ENCODE measurements at places on chromosomes 11 and 22.

DNA sequence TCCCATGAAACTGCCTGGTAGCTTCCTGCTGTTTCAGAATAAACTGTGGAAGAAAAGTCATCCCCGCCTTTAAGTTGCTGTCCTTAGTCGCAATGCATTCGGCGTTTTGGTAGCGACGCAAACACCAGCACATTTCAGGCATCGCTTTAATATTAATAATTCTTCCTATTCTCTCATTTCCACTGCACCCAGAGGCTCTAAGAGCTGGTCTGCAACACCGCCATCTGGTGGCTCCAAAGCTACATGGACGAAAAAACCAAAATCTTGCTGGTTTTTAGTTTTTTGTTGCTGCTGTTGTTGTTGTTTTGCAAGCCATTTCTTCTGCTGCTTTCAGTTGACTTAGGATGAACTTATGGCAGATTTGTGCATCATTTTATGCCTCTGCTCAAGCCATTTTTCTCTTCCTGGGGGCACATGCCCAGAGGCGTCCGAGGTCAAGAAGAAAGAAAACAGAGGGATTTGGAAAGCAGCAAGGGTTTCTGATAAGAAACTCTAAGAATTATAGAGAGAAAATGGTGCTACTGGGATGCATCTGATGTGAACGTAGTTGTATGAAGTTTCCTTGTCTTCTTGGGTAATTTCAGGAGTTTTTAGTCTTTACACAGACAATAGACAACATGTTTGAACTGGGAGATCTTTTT lies 345.4 kb upstream of the KIRREL3 start:
- DNase-seq, result peak; percentile 39

GRCh38 chr11:32511926-32512325 lies 71.7 kb upstream of the EIF3M start:
- DNase-seq, result no peak

- DNase-seq, result no peak
Observed at GRCh38 chr22:20204311-20204710, 53.5 kb upstream of the CCDC188 start.

- DNase-seq, result peak; percentile 88
Observed at GRCh38 chr11:31986201-31986889, 104.5 kb upstream of the RCN1 start.

- no peak for DNase-seq
Observed at GRCh38 chr11:10943968-10944367, 86.1 kb upstream of the ZBED5 start.

DNA sequence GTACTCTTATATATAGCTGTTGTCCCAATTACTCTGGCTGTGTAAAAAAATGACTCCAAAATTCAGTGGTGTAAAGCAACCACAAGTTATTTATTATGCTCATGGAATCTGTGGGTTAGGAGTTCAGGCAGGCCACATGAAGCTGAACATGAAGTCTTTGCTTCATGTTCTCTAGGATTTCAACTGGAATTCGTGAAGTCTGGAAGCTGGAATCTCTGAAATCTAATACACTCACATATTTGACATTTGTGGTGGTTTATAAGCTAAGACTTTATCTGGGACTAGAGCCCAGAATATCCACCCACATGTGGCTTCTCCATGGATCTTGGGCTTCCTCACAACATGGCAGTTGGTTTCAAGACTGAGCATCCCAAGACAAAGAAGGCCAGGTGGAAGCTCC lies 430.6 kb downstream of the MIAT start:
- DNase-seq, result no peak

- DNase-seq, result no peak
Observed at GRCh38 chr11:101866619-101867491, 48.0 kb upstream of the CEP126 start.

DNA sequence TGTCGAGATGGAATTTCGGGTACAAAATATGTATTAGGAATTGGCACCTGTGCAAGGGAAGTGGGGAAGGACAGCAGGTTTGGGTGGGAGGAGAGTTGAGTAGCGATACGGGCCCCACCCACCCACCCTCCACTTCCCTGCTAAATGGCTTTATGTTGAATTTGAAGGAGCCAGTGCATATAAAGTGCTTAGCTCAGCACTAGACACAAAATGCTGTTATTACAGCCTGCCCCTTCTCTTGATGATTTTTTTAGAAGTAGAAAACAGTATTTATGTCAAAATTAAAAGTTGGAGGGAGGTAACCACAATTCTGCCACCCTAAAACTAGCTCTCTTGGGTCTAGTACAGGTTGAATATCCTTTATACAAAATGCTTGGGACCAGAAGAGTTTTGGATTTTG lies 59.3 kb upstream of the SUSD2 start:
- DNase-seq, result no peak

DNA sequence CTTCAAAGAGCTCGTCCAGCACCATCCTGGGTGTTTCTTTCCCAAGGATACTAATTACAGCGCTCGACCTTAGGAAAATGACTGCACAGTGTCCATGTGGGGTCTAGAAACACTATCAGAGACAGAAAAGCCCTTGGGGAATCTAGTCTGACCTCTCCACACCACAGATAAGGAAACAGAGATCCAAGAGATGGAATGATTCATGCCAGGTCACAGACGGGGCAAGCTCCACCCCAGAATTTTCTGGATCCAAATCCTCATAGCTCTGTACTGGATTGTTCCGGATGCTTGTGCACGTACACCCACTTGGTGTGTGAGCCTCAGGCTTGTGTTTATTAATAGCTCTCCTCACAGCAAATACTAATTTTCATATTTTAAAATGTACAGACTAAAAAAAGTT lies 11.3 kb downstream of the ABTB2 start:
- DNase-seq, result no peak

DNA sequence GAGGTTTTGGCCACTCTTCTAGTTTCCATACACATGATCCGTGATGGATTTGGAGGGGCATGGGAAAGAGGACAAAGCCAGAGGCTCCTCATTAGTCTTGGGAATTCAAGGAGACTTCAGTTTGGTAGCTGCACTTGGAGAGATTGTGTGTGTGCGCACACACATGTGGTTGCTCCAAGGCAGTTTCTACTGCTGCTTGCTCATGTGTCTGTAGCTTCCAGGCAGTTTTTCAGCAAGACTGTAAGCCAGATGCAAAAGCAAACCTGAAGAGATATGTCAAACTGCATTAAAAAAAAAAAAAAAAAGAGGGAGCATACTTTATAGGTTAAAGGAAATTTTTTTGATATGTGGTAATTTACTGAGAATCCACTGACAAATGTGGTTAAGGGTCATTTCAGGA lies 95.7 kb downstream of the OSBP2 start:
- DNase-seq, result no peak

DNA sequence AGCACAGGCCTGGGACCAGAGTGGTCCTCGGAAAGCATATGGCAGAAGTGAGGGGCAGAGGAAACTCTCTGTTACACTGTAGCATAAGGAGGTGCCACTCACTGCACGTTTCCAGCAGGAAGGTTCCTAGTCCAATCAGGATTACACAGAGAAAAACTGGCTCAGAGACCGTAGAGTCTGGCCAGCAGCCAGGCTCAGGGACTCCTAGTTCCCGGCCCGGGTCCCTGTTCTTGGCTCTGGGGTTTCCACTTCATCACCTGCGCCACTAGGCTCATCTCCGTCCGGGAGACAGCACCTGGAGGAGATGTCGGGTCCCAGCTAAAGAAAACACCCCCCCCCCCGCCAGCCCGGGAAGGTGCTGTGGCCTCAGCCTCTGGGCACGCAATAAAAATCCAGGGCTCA lies 1.1 kb downstream of the TTLL12 start:
- no peak for DNase-seq

- no peak for DNase-seq
Observed at GRCh38 chr11:65646288-65646957, 8.5 kb downstream of the SIPA1 start.

DNA sequence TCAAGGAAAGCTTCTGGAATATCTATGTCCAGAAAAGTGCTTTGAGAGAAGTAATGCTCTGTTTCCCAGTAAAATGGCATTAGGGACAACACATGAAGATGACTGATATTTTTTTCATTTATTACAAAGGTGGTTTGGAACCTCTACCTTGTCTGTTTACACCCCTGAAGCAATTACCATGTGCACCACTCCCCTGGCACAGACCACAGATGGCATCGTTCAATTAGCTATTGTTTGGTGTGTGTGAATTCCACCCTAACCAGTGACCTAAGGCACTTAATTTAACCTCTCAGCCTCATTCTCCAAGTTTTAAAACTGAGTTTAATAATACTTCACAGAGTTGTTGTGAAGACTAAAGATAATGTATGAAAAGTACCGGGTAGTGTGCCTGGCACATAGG lies 127.6 kb upstream of the BMAL1 start:
- DNase-seq, result no peak

DNA sequence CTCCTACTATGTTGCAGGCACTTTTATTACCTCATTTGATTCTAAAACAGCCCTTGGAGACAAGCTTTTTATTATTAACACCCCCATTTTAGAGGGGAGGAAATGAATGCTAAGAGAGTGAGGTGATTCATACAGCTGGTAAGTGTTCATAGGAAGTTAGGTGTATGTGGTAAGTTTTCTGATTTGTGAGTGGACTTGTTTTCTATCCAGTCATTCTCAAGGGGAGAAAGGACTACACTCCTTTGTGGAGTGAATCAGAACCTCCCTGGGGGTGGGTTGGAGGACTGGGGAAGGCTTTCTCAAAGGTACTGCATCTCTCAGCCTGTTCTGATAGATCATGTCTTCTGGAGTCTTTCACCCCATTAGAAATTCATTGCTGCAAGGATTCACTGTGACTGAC lies 23.5 kb downstream of the PKNOX2 start:
- no peak for DNase-seq

DNA sequence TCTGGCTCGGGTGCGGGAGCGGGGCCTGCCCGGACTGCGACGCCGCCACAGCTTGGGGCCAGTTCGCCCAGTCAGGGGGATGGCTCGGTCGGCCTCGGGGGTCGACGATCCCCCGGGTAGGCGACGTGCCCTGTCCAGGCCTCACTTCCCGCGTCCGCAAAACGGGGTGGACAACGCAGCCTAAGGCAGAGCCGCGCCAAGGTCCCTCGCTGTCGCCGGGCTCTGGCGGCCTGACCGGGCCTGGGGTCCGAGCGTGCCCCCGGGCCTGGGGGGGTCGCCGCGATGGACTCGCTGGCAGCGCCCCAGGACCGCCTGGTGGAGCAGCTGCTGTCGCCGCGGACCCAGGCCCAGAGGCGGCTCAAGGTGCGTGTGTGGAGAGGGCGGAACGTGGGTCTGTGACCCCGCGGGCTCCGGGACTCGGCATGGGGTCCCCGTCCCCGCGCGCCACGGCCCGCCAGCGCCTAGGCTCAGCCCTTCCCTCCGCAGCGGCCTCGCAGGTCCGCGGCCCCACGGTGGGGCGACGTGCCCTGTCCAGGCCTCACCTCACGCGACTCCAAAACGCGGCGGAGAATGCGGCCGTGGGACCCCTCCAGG lies 4.2 kb downstream of the SEPTIN5 start:
- no peak for DNase-seq

- DNase-seq, result no peak
Observed at GRCh38 chr22:21663738-21664137, 2.1 kb upstream of the PPIL2 start.
